Spinal cord (tissue), 10 donors: ENCODE measurements at places on chromosomes 2 and 18.

GRCh38 chr2:71389384-71390072 is 57.9 kb downstream of the ZNF638 start:
- H3K4me1 ChIP-seq, result no peaks in the 10 kb centered on the region
- H3K36me3 ChIP-seq, result peaks cover 24% of the 10 kb centered on the region
- H3K4me3 ChIP-seq, result no peak overlapping the region
- no peak overlapping the region for H3K27ac ChIP-seq
- DNase-seq, result no peak

- no peak overlapping the region for H3K4me3 ChIP-seq
- DNase-seq, result no peak
- H3K27ac ChIP-seq, result no peak overlapping the region
- no peaks in the 10 kb centered on the region for H3K36me3 ChIP-seq
Measured at GRCh38 chr2:118207889-118208288, 119.6 kb downstream of the INSIG2 start.

DNA sequence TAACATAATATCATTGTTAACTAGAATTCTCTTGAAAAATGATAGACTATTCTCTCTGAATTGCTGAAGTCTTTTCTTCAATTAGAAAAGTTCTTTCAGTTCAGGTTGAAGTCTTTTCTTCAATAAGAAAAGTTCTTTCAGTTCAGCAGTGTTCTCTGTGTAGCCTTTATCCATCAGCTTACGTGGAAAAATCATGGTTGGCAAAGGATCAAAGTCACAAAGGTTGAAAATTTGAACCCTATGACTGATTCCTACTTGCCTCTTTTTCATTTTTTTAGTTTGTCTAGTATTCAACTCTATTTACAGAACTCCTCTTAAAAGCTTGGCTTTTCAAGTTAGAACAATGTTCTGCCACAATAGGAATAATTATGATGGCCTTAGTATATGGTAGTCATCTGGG is 25.8 kb downstream of the CAVIN2 start:
- no peak overlapping the region for H3K27ac ChIP-seq
- H3K36me3 ChIP-seq, result no peaks in the 10 kb centered on the region
- no peak overlapping the region for H3K4me3 ChIP-seq

GRCh38 chr2:115560666-115561065 is 1118.2 kb downstream of the DPP10 start:
- no peaks in the 10 kb centered on the region for H3K4me1 ChIP-seq
- no peaks in the 10 kb centered on the region for H3K36me3 ChIP-seq
- H3K4me3 ChIP-seq, result no peak overlapping the region
- H3K27me3 ChIP-seq, result no peaks in the 10 kb centered on the region
- no peak overlapping the region for H3K27ac ChIP-seq
- no peak for DNase-seq

DNA sequence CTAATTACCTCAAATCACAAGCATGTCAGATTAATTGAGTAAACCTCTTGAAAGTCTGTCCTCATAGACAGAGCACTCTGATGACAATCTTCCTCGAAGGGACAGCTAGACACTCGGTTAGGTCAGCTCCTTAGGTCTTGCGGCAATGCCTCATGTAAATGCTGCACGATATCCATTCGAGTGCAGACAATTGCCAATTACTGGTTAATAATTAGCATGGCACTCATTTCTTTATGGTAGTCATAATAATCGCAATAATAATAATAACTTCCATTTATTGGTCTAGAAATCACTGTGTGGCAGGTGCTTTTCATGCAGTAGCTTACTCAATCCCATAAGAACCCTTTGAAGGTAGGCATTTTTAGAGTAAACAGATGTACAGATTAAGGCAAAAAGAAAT is 44.7 kb upstream of the DSC1 start:
- no peaks in the 10 kb centered on the region for H3K36me3 ChIP-seq
- no peak overlapping the region for H3K27ac ChIP-seq
- H3K27me3 ChIP-seq, result no peaks in the 10 kb centered on the region
- H3K4me1 ChIP-seq, result peaks cover 3% of the 10 kb centered on the region

DNA sequence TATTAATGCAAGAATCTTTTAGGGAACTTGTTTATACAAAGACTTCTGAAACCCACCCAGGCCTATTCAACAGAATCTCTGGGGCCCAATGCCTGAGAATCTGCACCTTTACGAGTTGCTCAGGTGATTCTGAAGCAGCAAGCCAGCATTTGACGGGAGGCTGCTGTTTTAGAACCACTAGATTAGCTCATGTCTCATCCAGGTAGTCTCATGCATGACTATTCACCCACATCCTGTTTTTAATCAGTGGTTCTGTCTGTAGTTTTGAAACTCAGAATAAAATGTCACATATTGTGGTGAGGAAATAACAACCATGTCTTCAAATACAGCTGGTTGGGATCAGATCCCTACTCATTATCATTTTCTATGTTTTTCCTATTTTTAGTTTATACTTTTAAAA is 39.5 kb downstream of the CYTIP start:
- H3K27me3 ChIP-seq, result no peaks in the 10 kb centered on the region
- no peaks in the 10 kb centered on the region for H3K4me1 ChIP-seq
- H3K36me3 ChIP-seq, result no peaks in the 10 kb centered on the region
- H3K27ac ChIP-seq, result no peak overlapping the region
- H3K4me3 ChIP-seq, result no peak overlapping the region
- no peak for DNase-seq
